Activated CD4-positive, alpha-beta T cell treated with anti-CD3 and anti-CD28 coated beads, Interleukin-2, amount 50 U/mL, for 48 hours (primary cell): ENCODE measurements at places on chromosomes 2 and 18.

GRCh38 chr2:200687922-200688920 lies 102.4 kb downstream of the AOX1 start:
- DNase-seq = no peak

GRCh38 chr2:239103125-239104098 lies 255.5 kb downstream of the TWIST2 start:
- DNase-seq = no peak

DNA sequence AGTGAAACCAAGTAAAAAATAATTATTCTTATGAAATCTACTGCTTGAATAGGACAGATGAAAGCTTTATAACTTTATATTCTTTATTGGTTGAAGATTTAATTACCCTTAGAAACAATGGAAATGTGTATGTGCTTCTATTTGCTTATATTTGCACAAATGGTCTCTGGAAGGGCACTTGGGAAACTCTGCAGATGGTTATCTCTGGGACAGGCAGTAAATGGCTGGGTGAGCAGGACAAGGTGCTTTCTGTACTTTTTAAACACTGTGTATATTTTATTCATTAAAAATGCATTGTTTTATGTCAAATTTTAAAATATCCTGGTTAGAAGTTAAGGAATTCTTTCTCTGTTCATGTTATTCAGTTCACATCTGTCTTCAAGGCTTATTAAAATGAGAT lies 131.1 kb downstream of the LRRTM4 start:
- DNase-seq = no peak

GRCh38 chr2:142843731-142844130 lies 33.7 kb upstream of the KYNU start:
- no peak for DNase-seq
